ENCODE measurements at places on chromosomes 5 and 9.

GRCh38 chr9:69513141-69513820 lies 158.9 kb downstream of the APBA1 start:
- DNase-seq = no peak

DNA sequence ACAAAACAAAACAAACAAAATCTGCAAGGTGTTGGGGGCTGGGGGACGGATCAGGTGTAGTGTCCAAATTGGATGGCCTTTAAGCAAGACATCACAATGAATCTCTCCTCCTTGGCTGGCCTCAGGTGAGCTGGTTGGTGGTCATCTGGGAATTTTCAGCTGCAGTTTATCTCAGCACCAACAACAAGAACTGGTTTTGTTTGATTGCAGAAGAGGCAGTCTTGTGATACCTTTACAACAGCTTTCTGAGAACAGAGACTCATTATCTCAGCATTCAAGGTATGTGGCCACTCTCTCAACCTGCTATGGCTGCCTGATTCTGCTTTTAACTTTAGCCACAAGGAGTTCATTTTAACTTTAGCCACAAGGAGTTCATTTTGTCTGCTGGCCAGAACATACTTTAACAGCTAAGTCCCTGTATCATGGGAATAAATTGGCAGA lies 1543.4 kb downstream of the EFNA5 start:
- DNase-seq = no peak

DNA sequence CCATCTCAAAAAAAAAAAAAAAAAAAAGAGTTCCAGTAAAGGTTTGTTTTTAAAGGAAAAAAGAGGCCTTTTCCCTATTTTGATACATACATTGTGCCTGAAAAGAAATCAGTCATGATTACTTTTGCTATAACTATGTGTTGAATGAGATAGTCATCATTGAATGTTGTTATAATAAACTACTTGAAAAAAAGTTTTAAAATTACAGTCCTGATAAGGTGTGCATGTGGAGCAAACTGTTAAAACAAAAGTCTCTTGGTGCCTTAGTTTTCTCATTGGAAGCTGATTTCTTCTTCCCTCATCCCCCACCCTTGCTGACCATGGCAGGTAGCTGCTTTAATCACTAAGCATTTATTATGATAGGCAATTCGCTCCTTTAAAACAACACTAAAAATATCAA lies 172.3 kb upstream of the TBCA start:
- no peak for DNase-seq

GRCh38 chr9:96457266-96457665 lies 7.3 kb downstream of the HABP4 start:
- no peak for DNase-seq

DNA sequence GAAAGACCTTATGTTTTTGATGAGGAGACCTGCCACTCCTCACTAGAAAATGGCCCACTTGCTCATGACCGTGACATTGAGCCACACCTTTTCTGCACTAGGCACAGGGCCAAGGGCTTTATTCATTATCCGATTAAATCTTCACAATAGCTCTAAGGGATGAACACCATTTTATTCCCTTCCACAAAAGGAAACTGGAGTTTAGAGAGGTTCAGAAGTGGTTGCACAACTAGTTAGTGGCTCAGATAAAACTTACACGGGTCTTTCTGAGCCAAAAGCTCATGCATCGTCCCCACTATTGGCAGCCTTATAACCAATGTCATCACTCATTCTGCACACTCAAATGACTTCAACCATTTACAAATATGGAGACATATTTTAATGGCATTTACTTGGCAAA lies 39.4 kb downstream of the SUSD1 start:
- DNase-seq = no peak

- DNase-seq = no peak
Observed at GRCh38 chr5:91223886-91224285, 159.2 kb downstream of the ARRDC3 start.

- no peak for DNase-seq
Observed at GRCh38 chr5:144771802-144772201, 601.1 kb downstream of the KCTD16 start.

DNA sequence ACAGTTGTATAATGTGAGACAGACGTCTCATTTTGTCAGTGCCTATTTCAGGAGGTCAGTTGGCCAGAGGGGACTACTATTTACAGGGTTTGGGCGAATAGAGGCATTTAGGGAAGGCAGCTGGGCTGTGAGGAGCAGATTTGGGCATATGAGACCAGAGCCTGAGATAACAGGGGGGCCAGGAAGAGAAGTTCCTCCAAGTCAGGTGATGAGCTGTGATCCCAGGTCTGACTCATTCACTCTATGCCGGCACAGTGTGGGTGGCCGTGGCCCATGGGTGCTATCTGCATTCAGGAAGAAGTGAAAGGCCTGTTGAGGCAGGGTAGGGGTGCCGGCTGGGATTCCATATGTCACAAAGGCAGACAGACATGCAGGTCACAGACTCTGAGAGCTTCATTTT lies 142.8 kb downstream of the PDZD2 start:
- no peak for DNase-seq

DNA sequence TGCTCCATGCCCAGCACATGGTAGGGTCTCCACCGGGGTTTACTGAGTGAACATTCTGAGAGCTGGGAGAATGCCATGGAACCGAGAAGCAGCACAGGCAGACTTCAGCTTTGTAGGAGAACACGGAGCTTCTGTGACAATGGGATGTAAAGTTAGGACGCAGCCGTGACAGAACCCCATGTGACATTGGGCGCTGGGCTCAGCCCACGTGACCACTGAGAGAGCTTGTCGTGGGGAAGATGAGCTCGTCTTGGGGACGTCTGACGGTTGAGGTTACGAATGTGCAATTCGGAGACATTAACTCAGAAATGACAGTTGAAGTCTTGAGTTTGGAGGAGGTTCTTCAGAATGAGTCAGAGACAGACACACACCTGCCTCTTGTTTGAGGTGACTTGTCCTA lies 13.5 kb downstream of the SDHA start:
- DNase-seq = no peak

DNA sequence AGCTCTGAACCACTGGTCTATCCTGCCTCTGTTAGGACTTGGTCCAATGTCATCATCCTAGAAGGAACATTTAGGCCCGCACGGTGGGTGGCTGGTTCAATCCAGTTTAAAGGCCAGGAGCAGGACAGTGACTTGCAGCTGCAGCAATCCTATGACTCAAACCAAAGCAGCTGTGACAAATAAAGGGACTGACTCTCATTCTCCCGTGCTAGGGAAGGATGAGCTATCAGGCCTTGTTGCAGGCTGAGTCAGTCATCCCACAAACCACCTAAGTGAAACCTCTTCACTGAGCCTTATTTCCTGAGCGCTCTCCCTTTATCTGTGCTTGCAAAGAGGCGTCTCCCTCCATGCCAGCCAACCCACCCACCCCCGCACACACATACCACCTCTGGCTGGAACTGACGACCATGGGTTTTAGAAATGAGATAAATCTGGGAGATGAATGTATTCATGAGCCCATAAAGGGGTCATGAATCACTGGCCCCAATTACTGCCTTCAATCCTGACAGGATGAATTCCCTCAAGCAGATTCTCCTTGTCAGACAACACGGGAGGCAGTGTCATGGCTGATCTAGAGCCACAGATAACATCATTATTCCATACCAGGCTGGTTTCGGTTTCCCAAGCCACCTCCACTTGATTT lies 93.4 kb downstream of the KCNIP1 start:
- DNase-seq = no peak

DNA sequence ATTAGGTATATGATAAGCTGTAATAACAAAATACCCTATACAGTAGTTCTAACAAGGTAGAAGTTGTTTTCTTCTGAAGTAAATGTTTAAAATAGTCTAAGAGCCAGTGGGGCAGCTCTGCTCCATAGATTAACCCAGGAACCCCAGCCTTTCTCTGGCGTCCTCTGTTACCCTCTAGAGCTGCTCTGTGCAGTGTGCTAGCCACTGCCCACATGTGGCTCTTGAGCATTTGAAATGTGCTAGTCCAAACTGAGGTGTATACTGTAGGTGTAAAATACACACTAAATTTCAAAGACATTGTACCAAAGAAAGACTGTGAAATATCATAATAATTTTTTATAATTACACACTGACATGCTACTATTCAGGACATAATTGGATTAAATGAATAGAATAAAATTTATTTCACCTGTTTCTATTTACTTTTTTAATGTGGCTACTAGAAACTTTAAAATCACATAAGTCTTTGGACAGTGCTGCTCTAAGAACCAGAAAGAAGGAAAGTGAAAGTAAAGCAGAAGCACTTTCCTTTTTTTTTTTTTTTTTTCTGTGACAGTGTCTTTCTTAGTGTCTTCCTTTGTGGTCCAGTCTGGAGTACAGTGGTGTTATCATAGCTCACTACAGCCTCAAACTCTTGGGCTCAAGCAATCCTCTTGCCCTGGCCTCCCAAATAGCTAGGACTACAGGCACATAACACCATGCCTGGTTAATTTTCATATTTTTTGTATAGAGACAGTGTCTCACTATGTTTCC lies 39.3 kb downstream of the RAI14 start:
- no peak for DNase-seq

DNA sequence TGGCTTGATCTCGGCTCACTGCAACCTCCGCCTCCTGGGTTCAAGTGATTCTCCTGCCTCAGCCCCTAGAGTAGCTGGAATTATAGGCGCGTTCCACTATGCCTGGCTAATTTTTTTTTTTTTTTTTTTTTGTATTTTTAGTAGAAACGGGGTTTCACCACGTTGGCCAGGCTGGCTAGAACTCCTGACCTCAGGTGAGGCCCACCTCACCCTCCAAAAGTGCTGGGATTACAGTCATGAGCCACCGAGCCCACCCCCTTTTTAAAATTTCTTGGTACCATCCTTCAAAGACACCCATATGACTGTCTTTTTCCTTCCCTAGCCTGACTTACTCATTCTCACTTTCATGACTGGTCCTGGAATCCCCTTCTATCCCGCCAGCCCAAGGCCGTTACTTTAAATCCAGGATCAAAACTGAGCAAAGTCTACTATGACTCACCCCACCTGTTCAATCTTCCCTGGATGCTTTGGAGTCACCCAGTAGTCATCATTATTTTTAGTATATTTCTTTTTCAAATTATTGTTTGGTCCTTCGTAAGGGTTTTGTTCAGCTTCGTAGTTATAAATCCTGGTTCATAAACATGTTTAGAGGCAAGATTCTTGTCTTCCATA lies 1.2 kb upstream of the TBCA start:
- no peak for DNase-seq

GRCh38 chr5:97181856-97182545 lies 1.0 kb downstream of the RIOK2 start:
- no peak for DNase-seq

DNA sequence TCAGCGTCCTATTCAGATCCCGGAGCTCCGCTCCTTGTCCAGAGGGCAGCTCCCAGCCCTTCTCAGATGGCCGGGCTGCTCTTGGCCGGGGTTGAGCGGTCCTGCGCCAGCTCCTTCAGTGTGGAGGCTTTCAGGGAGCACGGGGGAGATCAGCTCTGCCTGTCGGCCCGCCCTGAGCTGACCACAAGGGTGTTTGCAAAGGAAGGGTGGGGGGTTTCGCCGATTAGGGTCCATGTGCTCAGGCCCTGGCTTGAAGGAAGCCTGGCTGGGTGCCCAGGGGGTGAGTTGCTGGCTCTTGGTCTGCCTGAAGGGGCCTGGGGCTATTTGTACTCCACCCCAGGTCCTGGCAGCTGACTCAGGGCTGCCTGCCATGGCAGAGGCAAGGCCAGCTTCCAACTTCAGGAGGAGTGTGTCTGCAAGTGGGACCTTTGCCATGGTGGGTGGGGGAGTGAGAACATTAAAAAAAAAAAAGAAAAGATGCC lies 250.1 kb upstream of the KLF4 start:
- DNase-seq = no peak

DNA sequence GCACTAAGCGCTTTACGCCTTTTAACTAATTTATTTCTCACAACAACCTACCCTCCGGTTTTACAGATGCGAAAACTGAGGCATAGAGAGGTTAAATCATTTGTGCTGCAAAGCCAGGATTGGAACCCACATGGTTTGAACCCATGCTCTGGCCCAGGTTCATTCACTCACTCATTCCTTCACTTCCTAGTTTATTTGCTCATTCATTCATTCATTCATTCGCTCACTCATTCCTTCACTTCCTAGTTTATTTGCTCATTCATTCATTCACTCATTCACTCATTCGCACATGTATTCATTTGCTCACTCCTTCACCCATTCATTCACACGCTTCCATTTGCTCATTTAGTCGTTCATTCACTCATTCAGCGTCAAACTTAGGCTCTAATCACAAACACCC lies 29.4 kb downstream of the NEURL1B start:
- no peak for DNase-seq

DNA sequence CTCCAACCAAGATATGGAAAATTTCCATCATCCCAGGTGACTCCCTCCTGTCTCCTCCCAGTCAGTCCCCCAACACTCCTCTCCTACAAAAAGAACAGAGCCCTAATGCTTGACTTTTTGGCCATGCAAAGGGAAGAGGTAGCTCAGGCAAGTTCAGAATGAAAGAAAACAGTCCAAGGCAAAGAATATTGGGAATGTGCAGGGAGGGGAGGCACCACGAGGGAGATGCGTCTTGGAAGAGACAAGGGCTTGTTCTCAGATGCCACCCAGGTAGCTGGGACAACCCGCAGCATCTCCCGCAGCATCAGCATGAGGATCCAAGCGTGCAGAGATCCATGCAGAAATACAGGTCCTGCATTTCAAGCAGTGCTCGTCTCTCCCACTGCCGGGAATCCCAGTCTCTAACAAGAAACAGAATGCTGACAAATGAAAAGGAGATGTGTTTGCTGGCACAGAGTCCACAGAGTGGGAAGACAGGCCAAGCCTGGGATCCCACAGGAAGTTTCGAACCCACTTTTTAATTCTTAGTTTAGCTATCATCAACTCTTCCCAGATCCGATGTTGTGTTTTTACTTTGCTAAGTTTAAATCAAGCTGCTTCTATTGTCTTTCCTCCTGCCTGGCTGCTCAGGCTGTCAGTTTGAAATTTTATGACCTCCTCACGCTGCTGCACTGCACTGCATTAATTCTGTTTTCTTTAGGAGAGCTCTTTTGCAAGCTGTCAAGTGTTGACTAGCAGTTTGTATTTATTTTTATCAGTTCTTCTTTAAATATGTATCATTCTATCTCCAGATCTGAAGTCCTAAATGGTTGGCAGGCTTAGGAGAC lies 86.8 kb upstream of the OSMR start:
- no peak for DNase-seq

DNA sequence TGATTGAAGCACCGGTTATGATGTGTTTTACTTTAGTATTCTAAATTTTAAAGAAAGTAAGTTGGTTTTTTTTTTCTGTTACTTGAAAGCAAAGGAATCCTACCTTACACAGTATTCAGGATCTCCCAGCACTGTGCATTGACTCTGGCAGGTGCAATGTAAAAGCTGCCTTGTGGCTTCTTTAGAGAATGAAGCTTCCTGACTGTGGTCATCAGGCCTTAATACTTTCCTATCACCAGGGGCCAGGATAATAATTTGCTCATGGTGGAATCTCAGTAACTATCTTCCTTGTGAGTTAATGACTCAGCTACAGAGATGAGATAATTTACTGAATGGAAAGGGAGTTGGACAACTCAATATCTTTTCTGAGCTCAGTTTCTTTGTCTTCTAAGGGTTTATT lies 435.5 kb upstream of the ZNF608 start:
- DNase-seq = no peak

- no peak for DNase-seq
Observed at GRCh38 chr9:109977521-109977920, 197.5 kb downstream of the PALM2AKAP2 start.

Measured in stimulated activated CD4-positive, alpha-beta T cell treated with anti-CD3 and anti-CD28 coated beads, TNF-alpha, amount 100 ng/mL, for 1 hour (primary cell).